Amniotic epithelial cell (primary cell): ENCODE measurements at places on chromosomes 3 and 15.

DNA sequence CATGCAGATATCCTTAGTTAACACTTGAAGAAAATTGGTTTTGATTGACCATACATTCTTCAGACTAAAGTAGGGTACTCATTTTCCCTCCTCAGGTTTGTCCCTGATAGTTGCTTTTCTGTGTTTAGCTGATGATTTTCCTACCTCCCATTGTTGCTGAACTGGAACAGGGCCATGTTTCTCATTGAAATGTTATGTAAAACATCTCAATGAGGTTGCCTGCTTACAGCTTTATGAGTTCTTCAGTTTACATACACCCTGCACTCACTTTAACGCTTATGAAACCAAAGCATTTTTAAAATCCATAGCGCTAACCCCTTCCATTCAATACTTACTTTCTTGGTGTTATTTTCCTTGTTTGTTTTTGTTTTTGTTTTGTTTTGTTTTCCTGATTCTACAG, 61.9 kb downstream of the HMG20A start:
- DNase-seq: peak; percentile 82

DNA sequence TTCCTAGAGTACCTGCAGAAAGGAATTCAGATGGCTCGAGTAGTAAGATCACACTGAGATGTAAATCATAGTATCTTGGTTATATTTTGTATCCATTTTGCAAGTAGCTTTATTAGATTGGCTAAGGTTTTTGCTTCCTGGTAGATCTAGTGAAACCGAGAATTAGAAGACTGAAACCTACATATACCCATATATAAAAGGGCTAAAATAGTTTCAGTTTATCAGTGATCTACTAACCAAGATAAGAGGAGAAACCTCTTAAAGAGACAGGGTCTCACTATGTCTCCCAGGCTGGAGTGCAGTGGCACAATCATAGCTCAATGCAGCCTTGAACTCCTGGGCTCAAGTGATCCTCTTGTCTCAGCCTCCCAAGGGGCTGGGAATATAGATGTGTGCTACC, 135.3 kb downstream of the PCCB start:
- no peak for DNase-seq

DNA sequence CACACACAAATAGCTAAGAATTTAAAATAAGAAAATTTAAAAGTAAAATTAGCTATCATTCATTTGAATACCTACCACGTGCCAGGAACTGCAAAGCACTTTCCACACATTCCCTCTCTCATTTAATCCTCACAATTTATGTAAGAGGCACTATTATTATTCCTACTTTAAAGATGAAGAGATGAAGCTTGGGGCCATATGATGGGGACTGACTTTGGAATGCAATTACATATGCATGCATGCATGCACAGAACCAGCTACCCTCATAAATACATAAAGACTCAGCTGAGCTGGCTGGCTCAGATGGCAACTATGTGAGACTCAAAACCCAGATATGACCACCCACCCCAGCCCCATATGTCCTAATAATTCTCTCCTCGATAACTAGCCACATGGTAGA, 31.7 kb upstream of the THUMPD3 start:
- DNase-seq: no peak

GRCh38 chr3:169058681-169059080, 604.8 kb downstream of the MECOM start:
- no peak for DNase-seq

DNA sequence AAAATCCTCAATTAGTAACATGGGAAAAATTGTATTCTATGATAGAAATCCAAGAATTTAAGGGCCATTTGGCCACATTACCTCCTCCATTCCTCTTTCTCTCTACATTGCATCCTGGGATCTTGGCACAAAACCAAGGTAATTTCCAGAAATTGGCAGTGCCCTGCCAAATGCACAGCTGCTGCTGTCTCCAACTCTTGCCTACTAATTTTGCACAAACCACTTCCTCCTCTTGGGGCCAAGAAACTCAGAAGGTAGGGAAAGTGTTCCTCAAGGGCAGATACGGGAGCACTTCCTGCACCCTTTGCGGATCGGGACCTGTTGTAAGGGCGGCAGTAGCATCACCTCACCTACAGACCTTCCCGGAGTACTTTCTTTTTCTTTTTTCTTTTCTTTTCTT, 57.8 kb downstream of the MAP3K13 start:
- no peak for DNase-seq

GRCh38 chr15:47951781-47952180, 169.0 kb upstream of the SLC24A5 start:
- no peak for DNase-seq

- DNase-seq: no peak
These were observed 57.2 kb downstream of the OXNAD1 start for GRCh38 chr3:16322189-16322588.

DNA sequence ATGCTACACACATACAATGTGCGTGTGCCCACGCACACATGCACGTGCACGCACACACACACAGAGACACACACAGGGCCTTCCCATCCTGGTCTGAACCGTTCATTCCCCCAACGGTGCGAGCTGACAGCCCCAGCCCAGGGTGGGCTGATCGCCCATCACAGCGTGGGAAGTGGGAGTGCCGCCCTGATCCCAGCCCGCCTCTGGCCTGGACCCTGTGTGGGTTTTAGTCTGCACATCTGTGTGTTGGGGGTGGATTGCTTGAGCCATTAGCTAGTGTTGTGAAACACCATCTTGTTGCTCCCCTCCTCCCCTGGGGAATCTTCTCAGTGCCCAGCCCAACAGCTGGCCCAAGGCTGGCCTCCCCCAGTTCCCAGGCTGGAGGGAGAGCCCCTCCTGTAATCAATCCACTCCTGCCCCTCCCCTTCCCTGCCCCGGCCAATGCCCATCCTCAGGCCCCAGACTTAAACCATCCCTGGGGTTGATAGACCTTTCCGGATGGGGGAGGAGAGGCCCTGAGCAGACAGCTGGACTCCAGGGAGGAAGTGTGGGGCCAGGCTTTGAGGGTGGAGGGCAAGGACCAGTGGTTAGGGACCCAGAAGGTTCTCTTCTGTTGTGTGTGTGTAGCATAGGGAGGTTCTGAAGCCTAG, 8.3 kb downstream of the SEMA3G start:
- peak; percentile 83 for DNase-seq

- DNase-seq: peak; percentile 23
These were observed 117.5 kb downstream of the EDEM1 start for GRCh38 chr3:5304789-5305683.

DNA sequence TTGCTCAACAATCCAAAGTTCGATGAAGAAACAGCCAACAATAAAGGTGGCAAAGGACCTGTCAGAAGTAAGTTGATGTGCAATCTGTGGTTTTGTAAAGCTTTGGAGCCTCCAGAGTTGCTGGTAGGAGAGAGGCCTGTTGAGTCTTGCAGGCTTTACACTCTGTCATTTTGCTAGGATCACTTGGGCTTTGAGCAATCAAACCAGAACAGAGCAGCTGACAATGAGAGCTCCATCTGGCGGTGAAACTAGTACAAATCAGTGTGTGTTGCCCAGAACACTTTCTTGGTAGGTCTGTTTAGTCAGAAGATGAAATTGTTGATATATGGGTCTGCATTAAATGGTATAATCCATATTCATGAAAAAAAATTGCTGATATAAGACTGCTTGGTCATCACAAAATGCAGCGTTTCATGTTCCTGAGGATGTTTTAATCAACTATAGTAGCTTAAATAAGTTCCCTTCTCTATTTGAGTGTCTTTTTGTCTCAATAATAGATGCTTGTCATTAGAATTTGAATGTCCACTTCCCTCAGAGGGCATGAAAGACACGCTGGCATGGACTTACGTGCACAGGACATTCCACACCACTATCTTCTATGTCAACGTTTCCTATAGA, 25.7 kb downstream of the TMOD2 start:
- peak; percentile 79 for DNase-seq

DNA sequence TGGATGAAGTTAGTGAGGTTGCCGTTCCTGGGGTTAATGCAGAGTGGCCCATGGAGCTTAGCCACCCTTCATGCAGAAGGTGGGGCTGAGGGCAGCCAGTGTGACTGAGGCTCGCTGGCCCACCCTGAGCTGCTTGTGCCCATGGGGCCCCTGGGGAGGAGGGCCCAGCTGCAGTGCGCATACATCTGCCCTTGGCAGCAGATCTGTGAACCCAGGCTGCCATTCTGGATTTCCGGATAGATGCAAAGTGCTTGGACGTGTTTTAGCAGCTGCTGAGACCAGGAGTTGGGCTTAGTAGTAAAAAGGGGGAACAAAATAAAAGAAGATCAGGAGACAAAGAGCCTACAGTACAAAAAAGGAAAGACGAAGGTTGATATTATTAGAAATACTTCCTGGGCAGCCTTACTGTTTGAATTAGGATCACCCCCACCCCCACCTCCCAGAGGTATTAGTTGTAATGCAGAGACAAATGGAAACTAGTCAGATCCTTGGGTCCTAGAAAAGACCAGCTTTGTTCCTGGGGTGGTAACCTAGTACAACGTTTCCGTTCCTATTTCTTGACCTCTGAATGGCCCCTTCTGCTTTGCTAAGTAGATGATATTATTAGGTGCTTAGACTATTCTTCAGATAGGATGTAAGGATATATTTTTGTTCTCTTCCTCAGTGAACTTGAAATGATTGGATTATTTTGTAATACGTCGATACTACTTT, 70.2 kb downstream of the IGF1R start:
- no peak for DNase-seq

DNA sequence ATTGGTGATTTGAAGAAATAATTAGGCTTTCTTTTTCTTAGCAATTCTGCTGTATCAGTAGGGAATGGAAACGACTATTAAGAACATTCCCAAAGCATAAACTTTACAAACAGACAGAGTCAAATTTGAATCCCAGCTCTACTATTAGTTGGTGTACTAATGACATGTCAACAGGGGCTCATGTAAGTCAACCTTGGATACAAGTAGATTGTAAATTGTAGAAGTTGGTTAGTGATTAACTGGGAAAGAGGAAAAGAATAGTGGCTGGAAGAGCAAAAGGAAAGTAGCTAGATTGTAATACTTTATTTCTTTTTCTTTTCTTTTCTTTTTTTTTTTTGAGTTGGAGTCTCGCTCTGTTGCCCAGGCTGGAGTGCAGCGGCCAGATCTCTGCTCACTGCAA, 38.6 kb upstream of the DPPA4 start:
- no peak for DNase-seq

- DNase-seq: no peak
These were observed 414.0 kb upstream of the ZNF717 start for GRCh38 chr3:76199382-76199781.

DNA sequence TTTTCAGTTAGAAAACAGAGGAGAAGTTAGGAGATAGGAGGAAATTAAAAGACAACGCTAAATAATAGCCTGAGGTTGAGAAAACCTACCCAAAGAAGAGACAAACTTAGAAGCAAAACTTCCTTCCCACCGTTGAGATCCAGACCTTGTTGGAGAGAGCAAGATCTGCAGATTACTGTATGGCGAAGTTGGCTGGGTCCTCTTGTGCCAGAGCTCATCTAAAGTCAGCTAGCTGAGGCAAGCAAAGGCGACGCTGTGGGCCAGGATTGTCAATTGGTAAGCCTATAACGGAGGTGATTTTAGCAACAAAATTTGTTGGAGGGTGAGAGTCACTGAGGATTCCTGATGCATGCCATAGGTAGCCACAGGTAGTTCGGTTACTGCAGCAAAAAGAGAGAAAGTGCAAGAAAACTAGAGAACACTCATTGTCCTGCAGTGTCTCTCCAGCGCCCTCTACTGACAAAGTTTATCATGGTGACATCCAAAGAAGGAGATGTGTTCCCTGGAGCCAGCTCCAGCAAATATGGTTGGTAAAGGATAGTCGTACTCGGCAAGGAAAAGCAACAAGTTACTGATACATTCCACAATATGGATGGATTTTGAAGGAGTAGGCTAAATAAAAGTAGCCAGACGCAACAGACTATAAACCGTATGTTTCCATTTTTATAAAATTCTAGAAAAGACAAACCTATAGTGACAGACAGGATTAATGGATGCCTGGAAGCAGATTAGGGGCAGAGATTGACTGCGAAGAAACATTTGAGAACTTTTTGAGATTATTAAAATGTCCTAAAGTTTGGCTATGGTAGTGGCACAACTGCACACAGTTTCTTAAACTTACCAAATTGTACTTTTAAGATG, 9.8 kb upstream of the OR5K4 start:
- peak; percentile 44 for DNase-seq

- no peak for DNase-seq
These were observed 3.2 kb upstream of the SLC9A9 start for GRCh38 chr3:143851331-143852017.

DNA sequence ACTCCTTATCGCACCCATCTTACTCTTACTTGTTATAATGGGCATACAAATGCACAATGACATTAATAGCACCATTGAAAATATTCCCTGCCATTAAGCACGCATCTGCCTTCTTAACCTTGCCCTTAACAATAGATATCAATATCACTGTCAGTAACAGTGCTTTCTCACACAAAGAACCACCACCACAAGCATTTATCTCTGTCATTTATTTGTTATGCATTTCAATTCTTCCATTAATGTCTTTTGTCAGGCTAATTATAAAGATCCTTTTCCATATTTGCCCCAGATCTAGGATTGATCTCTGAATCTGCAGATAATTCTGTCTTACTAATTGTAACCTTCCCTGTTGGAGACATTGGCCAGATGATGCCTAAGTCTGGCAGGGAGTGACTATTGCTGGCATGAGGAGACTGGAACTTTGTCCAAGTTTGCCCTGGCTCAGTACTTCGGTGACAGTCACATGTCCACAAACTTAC, 419.6 kb upstream of the TGFBR2 start:
- DNase-seq: no peak

DNA sequence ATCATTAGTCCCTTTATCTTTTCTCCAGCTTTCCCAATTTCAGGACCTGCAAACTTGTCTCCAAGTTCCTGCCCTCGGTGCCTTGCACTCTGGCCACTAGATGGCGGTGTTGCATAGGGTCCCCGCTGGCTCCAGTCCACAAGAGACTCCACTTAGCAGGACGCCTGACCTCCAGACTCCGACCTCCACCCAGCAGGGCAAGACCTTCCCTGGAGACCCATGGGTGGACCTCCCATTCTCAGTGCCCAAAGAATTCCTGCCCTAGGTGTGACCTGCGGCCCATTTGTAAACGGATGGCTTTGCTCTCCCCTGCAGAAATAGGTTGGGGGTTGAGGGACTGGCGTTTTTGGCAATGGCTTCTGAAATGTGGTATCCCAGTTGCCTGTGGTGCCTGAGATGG, 82.6 kb downstream of the LSM3 start:
- DNase-seq: peak; percentile 77

- no peak for DNase-seq
These were observed 14.4 kb downstream of the PDE8A start for GRCh38 chr15:84996055-84996454.

- DNase-seq: no peak
These were observed 13.7 kb downstream of the MAP1A start for GRCh38 chr15:43531018-43531670.

DNA sequence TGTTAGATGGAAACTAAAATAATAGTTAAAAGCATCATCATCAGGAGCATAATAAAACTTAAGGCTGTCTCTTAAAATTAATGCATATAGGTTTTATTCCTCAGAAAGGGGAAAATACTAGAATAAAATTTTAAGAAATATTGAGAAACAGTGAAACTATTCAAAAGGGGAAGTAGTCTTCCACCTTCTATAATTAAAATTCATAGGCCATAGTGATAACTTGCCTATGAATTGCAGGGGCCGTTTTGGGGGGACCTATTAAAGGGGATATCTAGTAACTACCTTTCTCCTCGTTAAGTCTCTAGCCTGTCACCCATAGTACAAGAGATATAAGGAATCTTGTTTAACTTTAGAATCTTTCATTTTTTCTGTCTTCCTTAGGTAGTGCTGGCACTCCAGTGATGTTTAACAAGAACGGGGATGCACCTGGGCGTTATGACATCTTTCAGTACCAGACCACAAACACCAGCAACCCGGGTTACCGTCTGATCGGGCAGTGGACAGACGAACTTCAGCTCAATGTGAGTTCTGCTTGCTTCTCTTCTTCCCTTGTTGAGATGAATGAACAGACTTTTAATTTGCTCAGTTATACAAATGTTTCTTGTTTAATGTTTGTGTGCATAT, 600.4 kb downstream of the GRM7 start:
- DNase-seq: no peak
